ENCODE measurements at places on chromosomes 3 and 15. TPM values are rescaled to one million over a fixed set of nuclear protein-coding genes. Genes with fewer than 3 reads are reported as not detected.

CRYGS gene
- 0.63 TPM for total RNA-seq

CDHR4 gene
- not detected for total RNA-seq

DNA sequence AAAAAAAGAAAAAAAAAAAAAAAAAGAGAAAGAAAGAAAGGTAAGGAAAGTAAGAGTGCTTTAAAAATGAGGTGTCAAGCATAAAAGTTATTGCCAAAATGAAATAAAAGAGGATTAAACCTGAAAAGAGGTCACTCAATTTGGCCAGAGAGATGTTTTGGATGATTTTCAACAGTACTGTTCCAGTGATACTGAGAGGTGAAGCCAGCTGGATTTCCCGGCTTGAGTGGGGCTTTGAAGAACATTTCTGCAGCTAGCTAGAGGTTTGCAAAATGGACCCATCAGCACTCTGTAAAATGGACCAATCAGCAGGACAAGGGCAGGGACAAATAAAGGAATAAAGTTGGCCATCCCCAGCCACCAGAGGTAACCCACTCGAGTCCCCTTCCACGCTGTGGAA, 128.5 kb downstream of the LSAMP start:
- no peak for DNase-seq

GRCh38 chr3:118970819-118971218, 63.8 kb downstream of the IGSF11 start:
- DNase-seq: no peak

DNA sequence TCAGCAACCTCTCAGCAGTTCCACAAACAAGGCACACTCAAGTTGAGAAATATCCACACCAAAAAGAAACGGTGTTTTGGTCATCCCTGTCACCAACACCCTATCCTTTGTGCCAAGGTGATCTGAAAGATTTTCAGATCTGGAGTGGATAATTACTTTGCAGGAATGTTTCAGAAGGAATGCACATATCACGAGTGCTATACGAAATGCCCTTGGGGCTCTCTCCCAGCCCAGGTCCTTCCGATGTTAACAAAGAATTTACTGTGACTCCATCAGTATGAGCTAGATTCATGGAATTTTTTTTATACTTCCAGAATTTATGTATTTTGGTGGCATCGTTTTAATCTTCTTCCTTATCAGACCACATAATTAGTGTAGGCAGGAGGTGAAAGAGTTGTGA, 105.0 kb downstream of the GRM7 start:
- no peak for DNase-seq

DNA sequence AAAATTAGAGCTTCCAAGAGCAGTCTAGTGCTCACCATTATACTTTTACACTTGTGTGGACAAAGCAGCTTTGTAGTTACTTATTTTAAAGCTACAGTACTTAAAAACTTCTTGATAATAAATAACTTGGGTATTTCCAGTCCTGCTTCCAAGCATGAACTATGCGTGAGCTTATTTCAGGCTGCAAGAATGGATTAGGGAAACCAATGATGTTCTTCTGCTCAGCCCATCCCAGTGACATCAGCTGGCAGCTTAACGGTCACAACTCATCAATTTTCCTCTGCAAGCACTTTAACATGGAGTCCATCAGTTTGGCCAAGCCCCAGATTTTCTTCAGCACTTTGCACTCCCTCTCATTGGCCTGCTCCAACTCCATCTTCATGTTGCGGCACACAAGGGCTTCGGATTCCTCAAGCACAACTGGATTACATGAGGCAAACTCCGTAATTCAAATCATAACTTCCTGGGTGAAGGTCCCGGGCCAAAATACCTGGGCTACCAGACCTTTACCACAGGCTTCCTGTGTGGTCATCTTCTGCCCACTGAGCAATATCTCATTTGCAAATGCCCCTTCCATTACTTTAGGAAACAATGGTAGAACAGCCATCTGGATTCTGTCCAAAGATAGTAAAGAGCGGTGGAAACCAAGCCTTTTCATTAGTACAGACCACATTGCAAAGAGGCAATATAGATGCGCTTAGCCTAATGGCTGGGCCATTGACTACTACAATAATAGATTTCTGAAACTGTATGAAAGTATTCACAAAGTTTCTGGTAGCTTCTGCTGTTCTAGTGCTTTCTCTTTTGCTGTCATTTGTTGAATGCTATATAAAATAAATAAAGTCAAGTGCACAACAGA, 87.5 kb upstream of the DAZL start:
- no peak for DNase-seq

All from SJSA1 (cell line).